ENCODE measurements at places on chromosomes 2 and 18. TPM values are rescaled to one million over a fixed set of nuclear protein-coding genes. Genes with fewer than 3 reads are reported as not detected.
A peak's percentile ranks its signal among the peaks of the same experiment; 100 is the strongest.

DNA sequence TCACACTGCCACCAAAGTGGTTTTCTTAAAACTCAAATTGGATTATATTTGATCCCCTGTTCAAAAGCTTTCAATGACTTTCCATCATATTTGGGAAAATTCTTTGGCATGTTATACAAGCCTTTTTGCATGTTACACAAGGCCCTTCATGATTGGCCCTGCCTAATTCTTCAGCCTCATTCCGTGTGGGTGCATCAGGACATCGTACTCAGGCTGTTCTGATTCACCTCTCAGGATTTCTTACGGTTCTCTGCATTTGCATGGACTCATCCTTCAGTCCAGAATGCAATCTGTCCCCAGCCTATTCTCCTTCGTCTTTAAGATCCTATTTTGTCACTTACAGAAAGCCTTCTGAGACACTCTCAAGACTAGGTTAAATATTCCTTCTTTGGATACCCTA, 107.8 kb downstream of the LYPD1 start:
- no peak for DNase-seq

DNA sequence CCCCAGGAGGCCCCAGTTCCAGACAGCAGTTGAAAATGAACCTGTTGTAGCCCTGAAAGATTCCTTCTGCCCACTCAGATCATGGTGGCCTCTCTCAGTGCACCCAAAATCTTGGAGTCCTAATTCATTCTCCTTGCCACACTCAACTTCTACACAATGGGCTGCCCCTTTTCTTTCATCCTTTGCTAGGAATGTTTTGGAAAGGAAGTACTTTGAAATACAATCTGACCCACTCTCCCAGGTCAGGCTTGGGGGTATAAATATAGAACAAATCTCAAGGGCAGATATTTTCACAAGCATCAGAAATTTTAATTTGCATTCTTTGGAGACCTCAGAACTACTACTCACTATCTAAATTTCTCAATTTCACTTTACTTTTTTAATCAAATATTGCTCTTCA, 103.2 kb upstream of the SH3BP4 start:
- no peak for DNase-seq

DNA sequence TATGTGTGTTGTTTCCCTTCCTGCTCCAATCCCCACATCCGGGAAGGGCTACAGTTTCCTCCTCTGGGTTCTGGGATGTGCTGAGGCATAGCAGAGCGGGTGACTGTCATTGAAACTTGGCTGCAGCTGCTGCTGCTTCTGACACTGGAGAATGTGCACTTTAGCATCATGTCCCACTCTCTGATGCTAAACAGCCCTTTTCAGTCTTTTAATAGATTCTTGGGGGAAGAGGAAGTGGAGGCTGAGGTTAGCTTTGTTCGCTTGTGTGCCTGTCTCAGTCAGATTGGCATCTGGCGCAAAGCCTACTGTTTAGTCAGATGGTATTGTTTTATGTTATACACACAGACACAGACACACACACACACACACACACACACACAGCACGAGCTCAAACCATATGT, 136.5 kb upstream of the RND3 start:
- no peak for DNase-seq

DNA sequence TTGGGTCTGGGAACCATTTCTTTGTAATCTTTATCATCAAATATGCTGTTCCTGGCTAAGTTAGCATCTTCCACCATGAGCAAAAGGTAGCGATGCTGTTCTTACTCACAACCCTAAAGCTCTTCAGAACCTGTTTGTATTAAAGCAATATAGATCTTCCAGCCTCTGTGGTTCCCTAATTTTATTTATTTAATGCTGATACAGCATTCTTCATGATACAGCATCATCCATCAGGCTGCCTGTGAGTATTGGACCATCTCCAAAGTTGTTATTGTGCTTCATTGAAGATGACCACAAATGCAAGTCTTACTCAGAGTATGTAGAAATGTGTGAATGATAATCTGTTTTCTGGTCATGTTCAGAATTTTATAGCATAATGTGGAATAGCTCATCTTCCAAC, 40.9 kb upstream of the CTLA4 start:
- DNase-seq: no peak

GRCh38 chr2:224312741-224313140, 89.2 kb downstream of the FAM124B start:
- no peak for DNase-seq

- no peak for DNase-seq
These were observed 84.6 kb downstream of the COLEC12 start for GRCh38 chr18:415617-416612.

GRCh38 chr2:231605607-231606091, 13.0 kb downstream of the TEX44 start:
- no peak for DNase-seq

DNA sequence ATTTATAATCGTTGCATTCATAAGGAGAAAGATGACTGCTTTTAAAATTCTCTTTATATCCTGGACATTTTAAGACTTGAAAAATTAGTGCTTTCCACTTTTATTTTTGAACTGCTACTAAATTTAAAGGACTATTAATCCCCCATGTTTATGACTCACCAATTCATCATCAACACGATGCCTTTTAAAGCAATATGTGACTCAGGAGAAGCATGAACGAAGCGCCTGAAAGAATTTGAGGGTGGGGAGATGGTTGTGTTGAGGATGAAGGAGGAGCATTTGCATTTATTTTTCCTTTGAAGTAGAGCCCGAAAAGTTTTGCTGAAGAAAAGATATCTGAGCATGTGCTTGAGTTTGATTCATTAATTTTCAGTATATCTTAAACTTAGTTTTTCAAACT, 192.2 kb upstream of the LRRTM1 start:
- peak; percentile 60 for DNase-seq

DNA sequence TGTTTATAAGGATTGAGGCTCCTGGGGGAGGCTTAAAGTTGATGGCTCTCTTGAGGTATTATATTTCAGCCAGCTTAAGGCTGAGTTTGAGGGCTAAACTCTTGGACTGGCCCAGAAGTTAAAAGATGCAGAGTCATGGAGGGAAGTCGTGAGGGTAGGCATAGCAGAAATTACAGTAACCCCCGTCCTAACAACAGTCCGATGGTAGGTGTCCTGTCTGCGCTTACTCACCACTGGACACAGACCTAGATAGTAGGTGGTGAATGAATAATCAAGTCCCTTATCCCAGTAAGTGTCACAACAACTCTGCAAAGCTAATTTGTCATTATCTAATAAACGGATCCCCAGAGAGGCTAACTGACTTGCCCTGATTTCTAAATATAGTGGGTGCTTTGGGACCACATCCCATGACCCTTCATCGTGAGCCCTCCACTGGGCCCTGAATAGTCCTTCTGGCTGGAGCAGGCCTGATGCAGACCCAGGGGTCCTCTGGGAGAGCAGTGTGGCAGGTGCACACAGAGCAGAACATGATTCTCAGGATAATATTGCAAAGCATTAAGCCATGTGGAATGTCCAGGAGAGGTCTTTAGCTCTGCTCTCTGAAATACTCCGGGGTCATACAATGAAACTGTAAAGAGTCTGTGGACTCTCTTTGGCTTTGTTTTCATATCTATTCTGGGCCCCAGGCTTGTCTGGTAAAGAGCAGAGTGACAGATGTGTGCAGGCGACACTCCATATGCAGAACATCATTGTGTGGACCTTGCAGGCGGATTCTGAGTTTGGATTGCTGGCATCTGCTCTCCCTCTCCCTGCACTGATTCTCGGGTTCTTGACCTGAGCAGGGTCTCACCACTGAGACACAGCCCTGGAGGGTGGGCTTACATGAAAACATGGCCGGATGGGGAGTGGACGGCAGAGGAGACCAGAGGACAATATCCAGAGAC, 98.1 kb downstream of the RNF144A start:
- DNase-seq: no peak

- DNase-seq: no peak
These were observed 101.3 kb downstream of the LOXHD1 start for GRCh38 chr18:46555724-46556123.

DNA sequence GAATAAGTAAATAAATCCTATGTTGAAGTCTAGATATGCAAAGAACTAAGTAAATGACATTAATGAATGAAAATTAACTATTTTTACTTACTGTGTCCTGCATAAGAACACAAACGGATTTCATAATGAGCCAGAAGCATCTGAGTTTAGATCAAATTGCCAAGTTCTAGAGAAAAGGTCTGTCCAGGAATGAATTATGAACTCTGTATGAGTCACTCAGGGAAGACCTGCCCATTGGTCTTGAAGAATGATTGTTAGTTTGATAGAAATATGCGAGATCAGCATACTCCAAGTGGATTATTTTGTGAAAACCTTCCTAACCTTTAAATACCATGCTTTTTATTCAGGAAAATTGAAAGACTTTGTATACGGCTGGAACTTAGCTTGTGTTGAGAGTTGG, 189.5 kb downstream of the DOK6 start:
- no peak for DNase-seq

The UPP2 gene
- not detected for total RNA-seq

The CHN1 gene
- total RNA-seq: 22.5 TPM

The SLC30A3 gene
- total RNA-seq: 0.29 TPM

The TMEFF2 gene
- total RNA-seq: not detected

The ATP8B1 gene
- total RNA-seq: 14.4 TPM

The FBXO11 gene
- 20.0 TPM for total RNA-seq

The HADHB gene
- 77.8 TPM for total RNA-seq
